ENCODE measurements at places on chromosomes 7 and 10. TPM values are rescaled to one million over a fixed set of nuclear protein-coding genes. Genes with fewer than 3 reads are reported as not detected.

ANLN gene
- total RNA-seq, result 1.4 TPM

COL28A1 gene
- under 0.01 TPM for total RNA-seq

PDZD7 gene
- total RNA-seq, result 1.4 TPM

CRTAC1 gene
- not detected for total RNA-seq

NUTM2E gene
- 0.21 TPM for total RNA-seq

INHBA gene
- total RNA-seq, result 8.5 TPM

CPVL gene
- total RNA-seq, result under 0.01 TPM

SFTPA1 gene
- not detected for total RNA-seq

CRPPA gene
- total RNA-seq, result 0.34 TPM

FAM20C gene
- 24.7 TPM for total RNA-seq

CNPY1 gene
- not detected for total RNA-seq

HOXA7 gene
- not detected for total RNA-seq

METTL2B gene
- total RNA-seq, result 33.8 TPM

CPA4 gene
- total RNA-seq, result 21.3 TPM

RAPGEF5 gene
- total RNA-seq, result 9.5 TPM

OPN1SW gene
- not detected for total RNA-seq

CELF2 gene
- 5.5 TPM for total RNA-seq

RARRES2 gene
- not detected for total RNA-seq

LGI1 gene
- not detected for total RNA-seq

NEUROD6 gene
- not detected for total RNA-seq

RPEL1 gene
- total RNA-seq, result under 0.01 TPM

CCL24 gene
- not detected for total RNA-seq

MYL10 gene
- total RNA-seq, result not detected

TFR2 gene
- total RNA-seq, result under 0.01 TPM

LRMDA gene
- 5.6 TPM for total RNA-seq

FGL2 gene
- total RNA-seq, result 0.34 TPM

RGR gene
- total RNA-seq, result not detected

SLC39A12 gene
- total RNA-seq, result not detected

SPDYE6 gene
- not detected for total RNA-seq

LRIT1 gene
- not detected for total RNA-seq

PCGF6 gene
- total RNA-seq, result 16.4 TPM

NCF1 gene
- total RNA-seq, result 0.57 TPM

VAX1 gene
- not detected for total RNA-seq

TEX47 gene
- not detected for total RNA-seq

CALHM1 gene
- total RNA-seq, result not detected

ARHGAP12 gene
- 28.0 TPM for total RNA-seq

GPR15LG gene
- total RNA-seq, result 1.2 TPM

AGAP4 gene
- total RNA-seq, result 8.4 TPM

THNSL1 gene
- total RNA-seq, result 10.3 TPM

C10orf62 gene
- not detected for total RNA-seq

VPS37D gene
- 1.3 TPM for total RNA-seq

KCNMA1 gene
- 6.5 TPM for total RNA-seq

AGMO gene
- total RNA-seq, result not detected

ZNF107 gene
- 0.34 TPM for total RNA-seq

KCNH2 gene
- under 0.01 TPM for total RNA-seq

ADAM8 gene
- 147 TPM for total RNA-seq

CLEC5A gene
- not detected for total RNA-seq

ACSL5 gene
- total RNA-seq, result not detected

INA gene
- 0.07 TPM for total RNA-seq

ATOH7 gene
- total RNA-seq, result not detected
